ENCODE measurements at places on chromosomes 1 and 21. TPM values are rescaled to one million over a fixed set of nuclear protein-coding genes. Genes with fewer than 3 reads are reported as not detected.

The VSIG8 gene
- 0.08 TPM for total RNA-seq

The CLCA1 gene
- not detected for total RNA-seq

The TSPEAR gene
- total RNA-seq: not detected

The HRNR gene
- not detected for total RNA-seq

The TPTE gene
- not detected for total RNA-seq

The PADI4 gene
- not detected for total RNA-seq

The DMRTA2 gene
- total RNA-seq: 0.13 TPM

The SYCP1 gene
- not detected for total RNA-seq

The KIF1B gene
- 10.5 TPM for total RNA-seq

The OR6K3 gene
- not detected for total RNA-seq

The IQGAP3 gene
- total RNA-seq: 17.9 TPM

The LIN28A gene
- not detected for total RNA-seq

The ZFP69B gene
- total RNA-seq: 2.1 TPM

The S100A2 gene
- total RNA-seq: 37.7 TPM

The AKR7A3 gene
- 0.06 TPM for total RNA-seq

The RAVER2 gene
- total RNA-seq: 5.1 TPM

The PRXL2B gene
- 20.8 TPM for total RNA-seq

The MTMR11 gene
- 7.1 TPM for total RNA-seq

The AMY1A gene
- not detected for total RNA-seq

The SCAF4 gene
- 18.6 TPM for total RNA-seq

The OR2L8 gene
- not detected for total RNA-seq

The KRTAP11-1 gene
- not detected for total RNA-seq

The SLC9C2 gene
- total RNA-seq: not detected

All from A549 treated with Hydrocortisone at 1 μM for 4 hours (cell line).